Inflammatory macrophage (primary cell): ENCODE measurements at places on chromosomes 4 and X.

GRCh38 chr4:48896845-48897244 lies 9.7 kb downstream of the OCIAD2 start:
- DNase-seq, result no peak

DNA sequence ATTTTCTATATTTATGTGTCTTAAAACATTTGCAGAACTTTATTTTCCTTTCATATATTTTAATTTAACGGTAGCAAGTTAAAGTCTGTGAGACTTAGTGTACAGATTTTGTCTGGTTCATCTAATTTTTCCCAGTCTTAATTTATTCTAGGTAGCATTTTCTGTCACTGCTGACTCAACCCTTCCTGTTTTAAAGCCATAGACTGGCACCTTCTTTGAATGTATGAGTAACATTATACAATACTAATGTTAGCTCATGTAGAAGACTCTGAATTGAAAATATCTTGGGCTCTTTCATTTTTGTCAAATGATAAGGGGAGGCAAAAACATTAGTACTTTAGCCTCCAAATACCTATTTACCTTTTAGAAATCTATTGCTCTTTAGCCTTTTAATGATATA lies 43.6 kb downstream of the BLTP1 start:
- no peak for DNase-seq

DNA sequence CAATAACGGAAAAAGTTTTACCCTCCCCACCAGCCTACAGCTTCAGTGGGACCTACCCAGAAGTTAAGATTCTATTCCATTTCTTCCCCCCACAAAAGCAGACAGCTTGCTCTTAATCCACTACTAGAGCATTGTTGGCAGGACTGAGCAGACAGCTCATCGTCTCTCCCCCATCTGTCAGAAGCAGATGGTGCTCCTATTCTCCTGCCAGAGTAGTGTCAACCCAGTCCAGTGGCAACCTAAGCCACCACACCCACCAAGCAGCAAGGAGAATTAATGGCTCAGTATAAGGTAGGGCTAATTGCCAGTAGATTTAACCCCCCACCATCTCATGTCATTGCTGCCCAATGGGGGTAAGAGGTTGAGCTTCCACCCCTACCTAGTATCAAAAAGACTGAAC lies 62.0 kb downstream of the AWAT2 start:
- DNase-seq, result no peak

DNA sequence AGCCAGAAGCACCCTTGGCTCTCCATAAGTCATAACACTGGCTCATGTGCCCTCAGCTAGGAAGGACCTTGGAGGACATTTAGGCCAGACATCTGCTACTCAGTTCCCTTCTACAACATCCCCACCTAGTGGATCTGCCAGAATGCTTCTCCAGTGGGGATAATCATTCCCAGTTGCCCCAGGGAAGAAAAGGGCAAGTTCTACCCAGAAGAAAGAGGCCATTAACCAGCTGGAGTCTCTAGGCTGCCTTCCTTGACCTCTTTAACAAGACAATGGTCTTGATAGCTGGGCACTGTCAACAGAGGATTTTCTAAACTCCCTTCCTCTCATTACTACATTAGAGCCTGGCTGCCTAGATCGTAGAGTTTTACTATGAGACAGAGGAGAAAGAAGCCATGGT lies 42.0 kb downstream of the LGI2 start:
- DNase-seq, result peak; percentile 69

GRCh38 chrX:133330956-133331355 lies 84.3 kb downstream of the GPC4 start:
- DNase-seq, result no peak

DNA sequence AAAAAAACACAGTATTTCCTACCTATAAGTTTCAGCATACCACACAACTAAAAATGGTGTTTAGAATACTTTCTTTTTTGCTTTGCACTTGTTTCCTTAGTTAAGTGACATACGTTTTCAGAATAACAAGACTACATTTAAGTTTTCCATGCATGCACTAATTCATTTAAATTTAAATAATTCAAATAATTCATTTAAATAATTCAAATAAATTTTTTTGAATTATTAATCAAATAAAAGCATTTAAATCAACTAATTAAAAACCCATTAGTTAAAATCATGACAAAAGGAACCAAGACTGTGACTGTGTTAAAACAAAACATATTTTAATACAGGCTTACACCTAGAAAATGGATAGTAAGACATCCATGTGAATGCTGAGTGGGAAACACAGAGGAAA lies 12.8 kb downstream of the ANXA5 start:
- no peak for DNase-seq

DNA sequence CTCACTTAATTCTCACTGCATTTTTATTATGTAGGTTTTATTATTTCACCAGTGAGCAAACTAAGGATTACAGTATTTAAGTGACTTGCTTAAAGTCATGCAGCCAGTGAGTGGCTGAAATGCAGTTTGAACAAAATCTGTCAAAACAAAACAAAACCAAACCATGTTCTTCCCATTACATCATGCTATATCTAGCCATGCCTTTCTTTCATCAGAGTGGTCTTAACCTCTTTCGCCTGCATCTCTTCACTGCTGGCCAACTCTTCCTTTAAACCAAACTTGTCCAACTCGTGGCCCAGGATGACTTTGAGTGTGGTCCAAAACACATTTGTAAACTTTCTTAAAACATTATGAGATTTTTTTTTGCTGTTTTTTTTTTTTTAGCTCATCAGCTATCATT lies 223.2 kb downstream of the PCDH7 start:
- DNase-seq, result no peak
